ENCODE measurements at places on chromosomes 7 and 10. TPM values are rescaled to one million over a fixed set of nuclear protein-coding genes. Genes with fewer than 3 reads are reported as not detected.

DNA sequence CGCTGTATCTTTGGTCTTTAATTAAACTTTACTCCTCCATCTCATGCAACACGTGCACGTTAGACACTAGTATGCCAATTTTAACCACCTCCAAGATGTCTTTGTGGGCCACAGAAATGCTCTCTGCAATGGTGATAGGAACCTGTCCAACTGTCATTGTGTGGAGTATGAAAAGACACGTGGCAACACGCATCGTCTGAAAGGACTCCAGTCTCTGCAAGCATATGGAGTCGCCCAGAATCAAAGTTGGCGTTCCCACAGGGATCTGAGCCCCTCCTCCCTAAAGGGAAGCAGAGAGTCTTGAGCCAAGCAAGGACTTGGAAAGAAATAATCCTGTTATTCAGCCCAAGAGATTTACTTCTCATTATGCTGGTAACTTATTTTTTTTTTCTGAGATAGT lies 301.1 kb downstream of the CALN1 start:
- no peak overlapping the region for H3K4me3 ChIP-seq
- no peaks in the 10 kb centered on the region for H3K27me3 ChIP-seq
- DNase-seq = no peak
- H3K36me3 ChIP-seq = no peaks in the 10 kb centered on the region
- H3K27ac ChIP-seq = no peak overlapping the region

- H3K27me3 ChIP-seq = no peaks in the 10 kb centered on the region
- no peaks in the 10 kb centered on the region for H3K36me3 ChIP-seq
- no peak overlapping the region for H3K4me3 ChIP-seq
- no peak for DNase-seq
- H3K27ac ChIP-seq = no peak overlapping the region
Measured at GRCh38 chr7:50655020-50655419, 89.8 kb upstream of the DDC start.

GRCh38 chr7:114720725-114721124 lies 201.2 kb upstream of the MDFIC start:
- H3K4me1 ChIP-seq = no peaks in the 10 kb centered on the region
- H3K27ac ChIP-seq = no peak overlapping the region
- DNase-seq = no peak
- H3K27me3 ChIP-seq = no peaks in the 10 kb centered on the region

- H3K36me3 ChIP-seq = no peaks in the 10 kb centered on the region
- H3K27ac ChIP-seq = no peak overlapping the region
- H3K4me3 ChIP-seq = no peak overlapping the region
- no peak for DNase-seq
Measured at GRCh38 chr7:69693042-69693441, 94.8 kb downstream of the AUTS2 start.

GRCh38 chr7:27169658-27170425 lies 4.3 kb downstream of the HOXA10 start:
- H3K27ac ChIP-seq = no peak overlapping the region
- H3K4me1 ChIP-seq = no peaks in the 10 kb centered on the region
- no peak overlapping the region for H3K4me3 ChIP-seq
- H3K36me3 ChIP-seq = no peaks in the 10 kb centered on the region
- peak; percentile 84 for DNase-seq

- H3K27me3 ChIP-seq = no peaks in the 10 kb centered on the region
- no peaks in the 10 kb centered on the region for H3K36me3 ChIP-seq
Measured at GRCh38 chr10:56319386-56319785, 41.7 kb downstream of the ZWINT start.

GRCh38 chr7:30708412-30708811 lies 26.2 kb upstream of the CRHR2 start:
- no peak overlapping the region for H3K4me3 ChIP-seq
- H3K4me1 ChIP-seq = no peaks in the 10 kb centered on the region
- H3K36me3 ChIP-seq = no peaks in the 10 kb centered on the region
- H3K27ac ChIP-seq = no peak overlapping the region

GPR26 gene
- total RNA-seq = not detected

THAP5 gene
- total RNA-seq = 23.6 TPM

DCLRE1C gene
- 9.3 TPM for total RNA-seq

KLF14 gene
- not detected for total RNA-seq

Measured in aorta (tissue), 5 donors.